Ovary (tissue), 10 donors: ENCODE measurements at places on chromosomes 4 and X.

DNA sequence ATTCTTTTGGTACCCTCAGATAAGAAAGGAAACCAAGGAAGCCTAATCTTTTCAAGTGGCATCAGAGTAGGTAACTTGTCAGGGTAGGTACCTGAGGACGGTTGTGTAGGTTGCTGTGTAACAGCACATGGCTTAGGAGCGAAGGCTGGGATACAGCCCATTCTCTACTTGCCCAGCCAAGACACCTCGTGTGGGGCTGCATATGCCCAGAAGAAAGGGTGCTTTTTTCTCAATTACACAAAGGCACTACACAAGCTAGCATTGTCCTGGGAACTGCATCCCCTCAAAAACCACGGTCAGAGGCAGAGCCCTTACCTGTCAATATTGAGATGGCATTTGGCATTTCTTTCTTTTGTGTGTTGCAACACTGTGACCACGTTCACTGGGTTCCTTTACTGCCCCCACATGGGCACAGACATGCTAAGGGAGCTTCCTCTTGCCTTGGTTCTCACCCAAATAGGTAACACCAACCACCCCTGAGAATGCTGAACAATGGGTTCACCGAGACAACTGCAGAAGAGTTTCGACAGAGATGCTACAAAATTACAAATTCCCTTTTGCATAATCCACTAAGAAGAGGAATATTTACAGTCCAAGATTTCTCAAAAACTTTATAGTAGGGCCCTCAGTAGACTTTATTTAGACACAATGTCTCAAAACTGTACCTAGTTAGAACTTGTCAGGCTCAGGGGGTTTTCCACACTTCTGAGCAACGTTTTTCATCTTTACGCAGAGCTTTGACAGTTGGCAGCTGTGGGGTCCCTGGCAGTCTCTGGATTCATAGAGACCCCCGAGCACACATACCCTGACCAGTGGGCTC lies 35.8 kb upstream of the TNIP3 start:
- DNase-seq: no peak

DNA sequence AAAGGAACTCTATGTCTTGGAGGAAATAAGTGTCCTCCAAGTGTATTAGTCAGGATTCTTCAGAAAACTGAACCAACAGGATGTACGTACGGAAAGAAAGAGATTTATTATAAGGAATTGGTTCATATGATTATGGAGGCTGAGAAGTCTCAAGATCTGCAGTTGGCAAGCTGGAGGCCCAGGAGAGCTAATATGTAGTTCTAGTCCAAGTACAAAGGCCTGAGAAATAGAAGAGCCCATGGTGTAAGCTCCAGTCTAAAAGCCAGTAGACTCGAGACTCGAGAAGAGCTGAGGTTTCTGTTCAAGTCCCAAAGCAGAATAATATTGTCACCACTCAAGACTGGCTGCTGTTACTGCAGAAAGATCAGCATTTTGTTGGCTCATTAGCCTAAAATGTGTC lies 65.3 kb upstream of the EFNB1 start:
- no peak for DNase-seq

- DNase-seq: no peak
Measured at GRCh38 chrX:20315140-20315539, 48.4 kb upstream of the RPS6KA3 start.

DNA sequence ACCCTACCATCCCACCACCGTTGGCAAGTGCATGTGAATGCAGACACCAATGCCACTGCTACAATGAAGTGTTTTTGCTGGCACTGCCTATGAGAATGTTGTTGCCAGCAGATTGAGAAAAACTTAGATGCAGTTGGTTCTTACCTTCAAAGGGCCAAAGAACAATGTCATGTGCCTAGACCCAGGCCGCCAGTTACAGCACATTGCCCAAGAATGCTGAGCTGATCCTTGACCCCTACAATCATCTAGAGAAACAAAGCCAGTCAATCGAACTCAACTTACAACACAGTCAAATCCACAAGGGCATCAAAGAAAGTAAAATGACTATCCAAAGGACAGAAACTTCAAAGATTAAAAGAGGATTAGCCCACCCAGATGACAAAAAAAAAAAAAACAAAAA lies 102.4 kb upstream of the SPIN4 start:
- no peak for DNase-seq

GRCh38 chr4:141330616-141331015 lies 109.9 kb downstream of the ZNF330 start:
- no peak for DNase-seq
